ENCODE measurements at places on chromosomes 5 and 9.

- DNase-seq = no peak
Measured at GRCh38 chr9:88746029-88746742, 211.2 kb downstream of the NXNL2 start.

DNA sequence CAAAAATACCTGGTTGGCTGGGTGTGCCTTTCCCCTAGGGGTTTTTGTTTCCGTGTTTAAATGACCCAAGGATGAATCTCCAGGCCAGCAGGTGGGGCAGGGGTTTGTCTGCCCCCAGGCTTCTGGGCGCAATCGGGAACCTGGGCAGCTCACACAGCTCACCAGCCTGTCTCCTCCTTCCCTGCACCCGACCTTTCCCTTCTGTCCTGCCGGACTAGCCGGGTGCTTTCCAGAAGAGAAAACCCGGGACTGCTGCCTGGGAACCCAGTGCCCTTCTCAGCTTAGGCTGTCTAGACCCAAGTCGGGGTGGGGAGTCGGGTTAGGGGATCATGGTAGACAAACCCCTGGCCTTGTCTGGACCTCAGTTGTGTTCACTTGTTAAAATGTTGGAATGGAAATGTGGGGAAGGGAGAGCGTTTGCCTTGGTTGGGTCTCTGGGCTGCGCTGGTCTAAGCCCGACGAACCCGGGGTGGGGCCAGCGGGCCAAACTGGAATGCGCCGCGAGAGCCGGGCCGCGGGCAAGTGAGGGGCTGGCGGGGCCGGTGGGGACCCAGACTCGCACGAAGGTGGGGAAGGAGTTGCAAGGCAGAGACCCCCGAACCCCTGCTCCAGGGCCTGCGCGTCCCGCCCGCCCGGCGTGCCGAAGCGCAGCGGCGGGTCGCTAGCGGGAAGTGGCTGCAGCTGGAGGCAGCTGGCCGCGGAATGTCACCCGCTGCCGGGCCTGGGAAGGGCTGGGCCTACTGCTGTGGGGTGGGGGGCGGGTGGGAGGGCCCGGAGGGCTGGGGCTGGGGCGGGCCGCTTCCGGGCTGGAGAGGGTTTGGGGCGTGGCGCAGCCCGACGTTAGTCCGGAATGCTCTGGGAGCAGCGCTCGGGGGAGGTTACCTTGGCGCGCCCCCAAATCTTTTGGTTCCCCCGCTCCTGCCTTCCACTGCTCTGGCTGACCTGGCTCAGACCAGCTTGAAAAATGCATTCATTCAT lies 84.6 kb downstream of the DAB2IP start:
- DNase-seq = no peak

DNA sequence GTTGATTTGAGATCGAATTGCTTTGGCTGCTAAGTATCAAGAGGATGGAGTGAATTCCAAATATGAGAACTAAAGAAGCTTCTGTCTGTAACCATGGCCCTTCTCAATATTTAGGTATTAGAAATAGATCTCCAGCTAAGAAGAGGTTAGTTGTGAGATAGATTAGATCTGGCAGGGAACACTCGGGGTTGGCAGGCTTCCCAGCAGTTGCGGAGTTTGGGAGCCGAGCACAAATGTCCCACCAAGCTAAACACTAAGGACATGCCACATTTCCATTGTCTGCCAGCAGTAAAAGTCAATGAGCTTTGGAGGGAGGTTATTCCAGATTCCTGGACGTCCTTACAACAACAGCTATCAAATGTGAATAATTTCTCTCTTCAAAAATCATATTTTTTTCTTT lies 85.8 kb downstream of the TAF11L14 start:
- no peak for DNase-seq

DNA sequence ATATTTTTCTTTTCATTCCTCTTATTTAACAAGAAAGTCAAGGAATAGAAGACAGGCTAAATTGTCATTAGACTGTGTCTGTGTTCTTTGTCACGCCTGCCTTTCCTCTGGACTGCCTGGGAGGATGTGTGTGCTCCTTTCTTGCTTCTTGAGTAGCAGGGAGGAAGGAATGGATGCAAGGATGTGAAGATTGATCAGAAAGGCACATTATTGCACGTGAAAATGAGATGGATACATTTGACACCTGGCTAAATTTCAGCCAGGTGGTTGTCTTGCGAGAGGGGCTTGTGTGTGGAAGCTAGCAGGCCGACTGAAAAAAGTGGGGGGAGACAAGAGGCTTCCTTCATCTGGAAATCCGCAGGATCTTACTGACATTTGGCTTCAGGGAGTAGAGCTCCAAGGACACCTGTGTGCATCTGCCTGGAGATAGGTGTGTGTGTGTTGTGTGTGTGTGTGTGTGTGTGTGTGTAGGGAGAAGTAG lies 200.1 kb downstream of the MEF2C start:
- DNase-seq = no peak

- DNase-seq = no peak
Measured at GRCh38 chr5:170751631-170752030, 31.9 kb upstream of the GABRP start.

DNA sequence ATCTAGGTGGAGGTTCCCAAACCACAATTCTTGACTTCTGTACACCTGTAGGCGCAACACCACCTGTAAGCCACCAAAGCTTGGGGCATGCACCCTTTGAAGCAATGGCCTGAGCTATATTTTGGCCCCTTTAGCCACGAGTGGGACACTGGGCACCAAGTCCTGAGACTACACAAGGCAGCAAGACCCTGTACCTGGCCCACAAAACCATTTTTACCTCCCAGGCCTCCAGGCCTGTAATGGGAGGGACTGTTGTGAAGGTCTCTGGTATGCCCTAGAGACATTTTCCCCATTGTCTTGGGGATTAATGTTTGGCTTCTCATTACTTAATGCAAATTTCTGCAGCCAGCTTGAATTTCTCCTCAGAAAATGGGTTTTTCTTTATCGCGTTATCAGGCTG lies 24.6 kb upstream of the FAM151B start:
- no peak for DNase-seq

- DNase-seq = no peak
Measured at GRCh38 chr9:120878188-120879130, 1.5 kb upstream of the PHF19 start.

GRCh38 chr9:108836781-108837180 lies 19.0 kb downstream of the ACTL7B start:
- DNase-seq = no peak

DNA sequence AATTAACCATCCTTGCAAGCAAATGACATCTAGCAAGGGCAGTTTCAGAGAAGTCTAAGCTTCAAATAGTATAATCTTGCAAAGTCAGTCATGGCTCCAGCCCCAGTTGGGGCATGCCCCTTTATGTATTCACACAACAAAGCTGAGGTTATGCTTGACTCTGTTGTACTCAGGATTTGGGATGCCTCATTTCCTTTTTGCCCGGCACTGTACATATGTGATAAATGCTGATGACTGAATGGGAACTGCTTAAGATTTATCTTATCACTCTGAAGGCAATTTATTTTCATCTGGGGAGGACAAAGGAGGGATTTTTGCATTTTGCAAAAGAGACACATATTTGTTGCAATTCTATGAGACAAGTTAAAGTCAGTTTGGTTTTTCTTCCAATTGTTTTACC lies 219.2 kb downstream of the TRPM3 start:
- DNase-seq = no peak

DNA sequence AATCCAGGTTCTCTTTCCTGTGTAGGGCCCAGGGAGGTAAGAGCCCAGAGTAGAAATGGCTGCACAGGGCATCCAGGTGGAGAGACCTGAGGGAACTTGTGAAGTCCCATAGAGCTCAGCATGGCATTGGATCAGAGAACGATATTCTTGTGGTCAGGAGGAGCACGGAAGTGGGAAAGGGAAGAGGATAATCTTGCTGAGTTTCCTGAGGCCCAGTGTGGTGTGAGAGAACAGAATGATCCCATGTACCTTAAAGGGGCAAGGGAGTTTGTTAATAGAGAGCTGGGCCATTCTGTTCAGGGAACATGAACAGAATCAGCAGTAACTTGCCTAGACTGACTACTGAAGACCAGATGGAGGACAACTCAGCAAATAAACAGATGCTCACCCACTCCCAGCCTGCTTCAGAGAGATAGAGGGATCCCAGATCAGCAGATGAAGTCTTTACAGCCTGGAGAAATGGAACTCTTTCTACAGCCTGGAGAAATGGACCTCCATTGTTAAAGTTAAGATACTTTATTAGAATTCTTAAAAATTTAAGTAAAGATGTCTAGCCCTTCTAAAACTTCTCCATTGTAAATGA lies 119.7 kb upstream of the ELL2 start:
- no peak for DNase-seq

GRCh38 chr5:178093134-178093533 lies 20.2 kb upstream of the N4BP3 start:
- DNase-seq = no peak

DNA sequence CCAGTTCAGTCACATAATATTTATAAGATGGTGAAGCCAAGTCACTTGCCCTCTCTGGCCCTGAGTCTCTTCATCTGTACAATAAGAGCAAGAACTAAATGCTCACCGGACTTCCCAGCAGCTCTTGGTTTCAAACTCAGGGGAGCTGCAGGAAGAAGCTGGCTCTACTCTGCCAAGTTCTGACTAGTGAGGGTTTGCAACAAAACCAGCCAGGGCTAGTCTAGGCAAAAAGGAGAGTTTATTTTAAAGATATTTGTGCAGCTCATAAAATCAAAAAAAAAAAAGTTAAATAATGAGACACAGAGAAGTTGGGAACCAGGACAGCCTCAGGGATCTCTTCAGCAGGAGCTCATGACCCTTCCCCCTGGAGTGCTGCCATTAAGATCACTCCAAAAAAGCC lies 107.3 kb downstream of the DOCK2 start:
- no peak for DNase-seq

GRCh38 chr5:9318031-9318430 lies 227.8 kb downstream of the SEMA5A start:
- no peak for DNase-seq

DNA sequence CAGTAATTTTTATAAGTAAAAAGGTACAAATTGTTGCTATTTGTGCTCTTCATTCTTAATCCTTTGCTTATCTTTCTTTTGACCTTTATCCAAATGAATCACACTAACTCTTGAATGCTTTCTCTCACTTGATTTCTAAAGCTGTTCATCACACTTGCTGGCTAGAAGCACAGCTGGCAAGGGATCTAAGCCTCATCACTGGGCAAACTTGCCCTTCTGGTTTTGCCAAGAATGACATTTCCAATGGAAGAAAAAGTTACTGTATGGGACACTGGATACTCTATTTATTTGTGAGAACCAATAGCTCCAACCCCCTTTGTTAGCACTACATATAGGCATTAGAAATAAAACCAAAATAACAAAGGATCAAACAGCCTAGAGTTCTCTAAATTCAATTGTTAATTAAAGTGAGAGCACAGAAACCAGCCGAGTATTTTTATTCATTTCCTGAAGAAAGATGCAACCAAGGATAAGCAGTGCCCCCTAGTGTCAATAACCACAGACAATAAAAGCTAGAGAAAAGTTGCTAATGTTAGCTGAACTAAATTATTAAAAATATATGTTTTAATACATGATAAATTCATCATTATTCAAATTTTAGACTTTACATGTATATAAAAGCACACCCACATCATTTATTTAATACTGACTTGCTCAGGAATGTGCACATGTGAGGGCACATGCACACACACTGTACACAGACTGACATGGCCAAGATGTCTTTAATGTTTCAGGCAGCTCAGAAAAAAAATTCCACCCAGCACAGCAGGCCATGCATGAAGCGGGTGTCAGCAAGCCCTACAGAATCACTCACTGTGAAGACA lies 59.8 kb upstream of the POU5F2 start:
- DNase-seq = no peak

- no peak for DNase-seq
Measured at GRCh38 chr9:134734270-134734669, 92.7 kb downstream of the COL5A1 start.

DNA sequence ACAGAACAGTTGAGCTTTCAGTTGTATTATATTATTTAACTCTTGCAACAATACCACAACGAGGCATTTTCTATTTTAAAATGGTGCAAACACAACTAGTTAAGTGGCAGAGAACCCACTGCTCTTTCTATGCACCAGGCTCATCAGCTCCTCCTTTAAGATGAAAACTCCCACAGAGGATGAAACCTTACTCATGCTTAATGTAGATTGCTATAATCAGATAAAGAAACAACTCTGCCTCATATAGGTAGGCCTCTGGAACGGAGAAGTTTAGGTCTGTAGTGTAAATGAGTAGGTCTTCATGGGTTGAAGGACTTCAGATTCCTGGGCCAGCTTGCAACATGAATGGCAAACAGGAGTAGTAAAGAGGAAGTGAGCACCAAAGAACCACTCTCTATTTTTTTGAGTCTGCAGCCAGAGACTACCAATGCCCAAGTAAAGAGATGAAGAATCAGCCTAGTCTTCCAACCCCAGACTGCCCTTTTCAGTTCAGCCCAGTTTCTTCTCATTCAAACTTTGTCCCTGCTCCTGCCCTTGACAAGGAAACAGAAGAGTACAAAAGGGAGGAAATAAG lies 33.9 kb downstream of the HACD4 start:
- no peak for DNase-seq

All from stimulated activated CD4-positive, alpha-beta T cell treated with anti-CD3 and anti-CD28 coated beads, Interleukin-1b, Interleukin-23, amount 100 ng/mL, for 1 hour (primary cell).